Activated naive CD8-positive, alpha-beta T cell treated with anti-CD3 and anti-CD28 coated beads, Interleukin-2, amount 10 ng/mL, durations not matched to agents 7 days and 5 days (primary cell): ENCODE measurements at places on chromosomes 7 and 10. TPM values are rescaled to one million over a fixed set of nuclear protein-coding genes. Genes with fewer than 3 reads are reported as not detected.

Gene VWDE
- total RNA-seq = 5.5 TPM

GRCh38 chr7:94129443-94130140 is 125.4 kb upstream of the BET1 start:
- H3K27ac ChIP-seq = no peak overlapping the region
- DNase-seq = no peak
- no peaks in the 10 kb centered on the region for H3K36me3 ChIP-seq
- H3K4me3 ChIP-seq = no peak overlapping the region
- H3K27me3 ChIP-seq = peaks cover 9% of the 10 kb centered on the region

- no peak overlapping the region for H3K4me3 ChIP-seq
- no peak overlapping the region for H3K27ac ChIP-seq
- H3K36me3 ChIP-seq = peaks cover 38% of the 10 kb centered on the region
- peaks cover 14% of the 10 kb centered on the region for H3K4me1 ChIP-seq
Observed at GRCh38 chr10:24920907-24921881, 31.2 kb downstream of the PRTFDC1 start.

GRCh38 chr10:2979306-2979705 is 88.0 kb upstream of the PFKP start:
- H3K36me3 ChIP-seq = no peaks in the 10 kb centered on the region
- no peak overlapping the region for H3K27ac ChIP-seq
- H3K27me3 ChIP-seq = peaks cover 2% of the 10 kb centered on the region
- no peaks in the 10 kb centered on the region for H3K4me1 ChIP-seq

GRCh38 chr10:3734111-3734510 is 50.9 kb downstream of the KLF6 start:
- H3K27me3 ChIP-seq = no peaks in the 10 kb centered on the region
- H3K27ac ChIP-seq = peak overlapping the region; percentile 12
- H3K4me1 ChIP-seq = peaks cover 1% of the 10 kb centered on the region
- no peak for DNase-seq
- H3K36me3 ChIP-seq = peaks cover 4% of the 10 kb centered on the region
- no peak overlapping the region for H3K4me3 ChIP-seq
